ENCODE measurements at places on chromosomes 11 and 22.
A peak's percentile ranks its signal among the peaks of the same experiment; 100 is the strongest.

- H3K36me3 ChIP-seq = no peaks in the 10 kb centered on the region
- no peak overlapping the region for H3K4me3 ChIP-seq
Observed at GRCh38 chr22:37525746-37526350, 6.6 kb upstream of the CARD10 start.

DNA sequence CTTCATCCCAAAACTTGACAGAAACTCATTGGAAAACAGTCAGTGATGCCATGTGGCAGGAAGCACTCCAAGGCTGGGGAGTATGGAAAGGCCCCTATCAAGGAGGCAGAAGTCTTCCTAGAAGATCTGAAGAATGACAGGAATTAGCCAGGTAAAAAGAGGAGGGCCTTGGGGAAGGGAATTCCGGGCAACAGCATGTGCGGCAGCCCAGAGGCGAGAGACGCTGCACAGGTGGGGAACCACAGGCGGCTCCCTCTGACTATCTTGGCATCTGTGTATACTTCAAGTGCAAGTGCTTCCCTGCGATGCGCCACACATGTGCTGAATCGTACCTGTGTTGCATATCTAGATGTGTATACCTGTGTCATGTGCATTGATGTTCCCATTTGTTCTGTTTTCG lies 12.7 kb downstream of the PDE2A start:
- no peak overlapping the region for H3K27ac ChIP-seq
- no peaks in the 10 kb centered on the region for H3K4me1 ChIP-seq
- DNase-seq = no peak
- no peaks in the 10 kb centered on the region for H3K27me3 ChIP-seq

- H3K27ac ChIP-seq = no peak overlapping the region
- no peaks in the 10 kb centered on the region for H3K36me3 ChIP-seq
- no peak overlapping the region for H3K4me3 ChIP-seq
- H3K4me1 ChIP-seq = no peaks in the 10 kb centered on the region
- H3K27me3 ChIP-seq = no peaks in the 10 kb centered on the region
Observed at GRCh38 chr11:31069447-31070205, 299.9 kb downstream of the DCDC1 start.

- H3K4me1 ChIP-seq = peaks cover 4% of the 10 kb centered on the region
- no peak overlapping the region for H3K4me3 ChIP-seq
- H3K27me3 ChIP-seq = no peaks in the 10 kb centered on the region
- no peak overlapping the region for H3K27ac ChIP-seq
- DNase-seq = no peak
Observed at GRCh38 chr11:76617553-76618265, 52.8 kb downstream of the LRRC32 start.

GRCh38 chr11:81907996-81908395 lies 825.7 kb downstream of the FAM181B start:
- no peak for DNase-seq
- no peak overlapping the region for H3K4me3 ChIP-seq
- no peak overlapping the region for H3K27ac ChIP-seq
- no peaks in the 10 kb centered on the region for H3K36me3 ChIP-seq

GRCh38 chr11:1050581-1051355 lies 14.2 kb upstream of the MUC6 start:
- no peak overlapping the region for H3K4me3 ChIP-seq
- H3K36me3 ChIP-seq = no peaks in the 10 kb centered on the region
- H3K4me1 ChIP-seq = no peaks in the 10 kb centered on the region

DNA sequence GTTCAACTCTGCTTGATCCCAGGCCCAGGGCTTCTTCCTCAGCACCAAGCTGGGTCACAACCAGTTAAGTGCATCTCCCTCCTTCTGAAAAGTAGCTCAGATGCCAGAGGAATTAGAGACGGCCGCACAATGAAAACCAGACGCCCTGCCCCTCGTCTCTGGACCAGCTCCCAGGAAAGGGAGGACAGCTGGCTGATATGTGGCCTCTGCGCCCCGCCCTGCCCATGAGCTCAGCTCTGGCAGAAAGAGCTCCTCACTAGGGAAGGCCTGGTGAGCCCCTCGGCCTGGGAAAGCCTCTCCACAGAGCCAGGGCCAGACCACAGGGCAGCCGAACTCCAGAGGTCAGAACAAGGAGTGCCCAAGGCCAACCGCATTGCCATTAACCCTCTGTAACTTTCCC lies 18.1 kb upstream of the SCGB1A1 start:
- H3K27ac ChIP-seq = no peak overlapping the region
- no peaks in the 10 kb centered on the region for H3K36me3 ChIP-seq
- no peak overlapping the region for H3K4me3 ChIP-seq

- no peak overlapping the region for H3K27ac ChIP-seq
- H3K4me1 ChIP-seq = no peaks in the 10 kb centered on the region
- DNase-seq = no peak
- no peaks in the 10 kb centered on the region for H3K36me3 ChIP-seq
Observed at GRCh38 chr22:26852176-26852575, 194.8 kb downstream of the MIAT start.

GRCh38 chr22:33917744-33918406 lies 2.4 kb downstream of the LARGE1 start:
- peaks cover 12% of the 10 kb centered on the region for H3K4me1 ChIP-seq
- no peaks in the 10 kb centered on the region for H3K36me3 ChIP-seq
- no peak overlapping the region for H3K27ac ChIP-seq
- H3K4me3 ChIP-seq = no peak overlapping the region
- H3K27me3 ChIP-seq = peaks cover 50% of the 10 kb centered on the region

GRCh38 chr11:69928121-69928520 lies 108.9 kb upstream of the FGF3 start:
- H3K27ac ChIP-seq = no peak overlapping the region
- peaks cover 18% of the 10 kb centered on the region for H3K27me3 ChIP-seq
- peaks cover 13% of the 10 kb centered on the region for H3K4me1 ChIP-seq
- no peaks in the 10 kb centered on the region for H3K36me3 ChIP-seq
- no peak for DNase-seq

- peak overlapping the region; percentile 97 for H3K4me3 ChIP-seq
- no peaks in the 10 kb centered on the region for H3K27me3 ChIP-seq
- DNase-seq = peak; percentile 56
- H3K36me3 ChIP-seq = peaks cover 43% of the 10 kb centered on the region
- H3K4me1 ChIP-seq = peaks cover 57% of the 10 kb centered on the region
Observed at GRCh38 chr11:6604081-6604626, 580 bp downstream of the ILK start.

DNA sequence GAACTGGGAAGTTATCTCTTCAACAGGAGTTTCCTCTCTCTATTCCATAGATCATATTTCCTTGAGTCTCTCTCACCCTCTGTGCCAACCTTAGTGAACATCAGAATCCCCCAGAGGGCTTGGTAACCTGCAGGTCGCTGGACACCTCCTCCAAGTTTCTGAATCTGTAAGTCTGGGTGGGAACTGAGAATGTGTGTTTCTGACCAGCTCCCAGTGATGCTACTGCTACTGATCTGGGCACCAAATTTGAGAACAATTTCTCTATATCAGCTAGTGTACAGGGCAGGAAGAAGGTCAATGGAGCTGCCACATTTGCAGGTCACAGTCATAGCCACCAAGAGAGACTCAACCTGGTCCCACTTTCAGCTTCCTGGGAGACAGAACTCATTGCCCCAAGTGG lies 62.9 kb downstream of the RCN1 start:
- H3K4me1 ChIP-seq = no peaks in the 10 kb centered on the region
- no peak overlapping the region for H3K4me3 ChIP-seq
- no peaks in the 10 kb centered on the region for H3K36me3 ChIP-seq

GRCh38 chr22:49574881-49575702 lies 252.6 kb downstream of the BRD1 start:
- no peak overlapping the region for H3K27ac ChIP-seq
- no peak for DNase-seq
- no peak overlapping the region for H3K4me3 ChIP-seq
- no peaks in the 10 kb centered on the region for H3K4me1 ChIP-seq
- peaks cover 6% of the 10 kb centered on the region for H3K36me3 ChIP-seq
- no peaks in the 10 kb centered on the region for H3K27me3 ChIP-seq

GRCh38 chr11:15053191-15053685 lies 20.2 kb upstream of the CALCB start:
- DNase-seq = no peak
- H3K4me3 ChIP-seq = no peak overlapping the region
- H3K27me3 ChIP-seq = no peaks in the 10 kb centered on the region
- no peaks in the 10 kb centered on the region for H3K4me1 ChIP-seq
- no peaks in the 10 kb centered on the region for H3K36me3 ChIP-seq

- H3K36me3 ChIP-seq = no peaks in the 10 kb centered on the region
- H3K4me3 ChIP-seq = no peak overlapping the region
- H3K27ac ChIP-seq = no peak overlapping the region
- DNase-seq = peak; percentile 93
- peaks cover 13% of the 10 kb centered on the region for H3K4me1 ChIP-seq
Observed at GRCh38 chr11:14270690-14271542, 88.1 kb downstream of the RRAS2 start.

- H3K27ac ChIP-seq = no peak overlapping the region
- H3K36me3 ChIP-seq = no peaks in the 10 kb centered on the region
- peak; percentile 70 for DNase-seq
- no peak overlapping the region for H3K4me3 ChIP-seq
Observed at GRCh38 chr11:6757373-6757967, 14.3 kb downstream of the OR2AG2 start.

DNA sequence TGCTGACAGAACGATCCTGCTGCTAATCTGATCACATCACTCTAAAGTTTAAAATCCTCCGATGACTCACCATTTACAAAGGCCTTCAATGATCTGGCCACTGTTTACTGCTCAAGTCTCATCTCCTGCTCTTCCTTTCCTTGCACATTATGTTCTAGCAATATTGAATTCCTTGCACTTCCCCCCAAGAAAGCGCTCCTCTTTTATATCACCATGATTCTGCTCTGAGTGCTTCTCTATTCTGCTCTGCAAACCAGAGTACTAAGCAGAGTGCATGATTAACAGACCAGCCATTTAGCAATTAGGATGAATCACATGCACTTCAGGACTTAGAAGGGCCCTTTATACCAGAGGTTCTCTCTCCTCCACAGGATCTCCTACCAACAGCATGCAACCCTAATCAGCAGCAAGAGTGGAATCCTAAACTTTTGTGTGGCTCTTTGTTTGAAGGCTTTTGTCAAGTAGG lies 1122.8 kb upstream of the CCDC90B start:
- DNase-seq = no peak
- H3K4me3 ChIP-seq = no peak overlapping the region
- H3K27ac ChIP-seq = no peak overlapping the region

DNA sequence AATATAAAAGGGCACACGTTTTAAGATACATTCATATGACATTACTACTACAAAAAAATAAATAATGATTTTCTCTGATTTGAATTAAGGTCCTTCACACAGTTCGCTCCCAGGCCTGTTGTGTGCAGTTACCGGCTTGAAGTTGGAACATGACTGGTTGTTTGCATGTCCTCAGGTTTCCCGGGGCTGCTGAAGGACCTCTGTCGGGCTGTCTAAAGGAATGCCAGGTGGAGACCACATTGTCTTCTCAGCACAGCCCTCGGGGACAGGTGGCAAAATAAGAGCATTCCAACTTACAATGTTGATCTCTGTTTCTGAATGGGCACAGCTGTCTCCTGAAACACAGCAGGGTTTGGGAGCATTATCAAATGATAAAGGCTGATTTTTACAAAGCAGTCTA lies 14.9 kb downstream of the VSIG10L2 start:
- no peak overlapping the region for H3K4me3 ChIP-seq
- DNase-seq = no peak
- no peak overlapping the region for H3K27ac ChIP-seq

DNA sequence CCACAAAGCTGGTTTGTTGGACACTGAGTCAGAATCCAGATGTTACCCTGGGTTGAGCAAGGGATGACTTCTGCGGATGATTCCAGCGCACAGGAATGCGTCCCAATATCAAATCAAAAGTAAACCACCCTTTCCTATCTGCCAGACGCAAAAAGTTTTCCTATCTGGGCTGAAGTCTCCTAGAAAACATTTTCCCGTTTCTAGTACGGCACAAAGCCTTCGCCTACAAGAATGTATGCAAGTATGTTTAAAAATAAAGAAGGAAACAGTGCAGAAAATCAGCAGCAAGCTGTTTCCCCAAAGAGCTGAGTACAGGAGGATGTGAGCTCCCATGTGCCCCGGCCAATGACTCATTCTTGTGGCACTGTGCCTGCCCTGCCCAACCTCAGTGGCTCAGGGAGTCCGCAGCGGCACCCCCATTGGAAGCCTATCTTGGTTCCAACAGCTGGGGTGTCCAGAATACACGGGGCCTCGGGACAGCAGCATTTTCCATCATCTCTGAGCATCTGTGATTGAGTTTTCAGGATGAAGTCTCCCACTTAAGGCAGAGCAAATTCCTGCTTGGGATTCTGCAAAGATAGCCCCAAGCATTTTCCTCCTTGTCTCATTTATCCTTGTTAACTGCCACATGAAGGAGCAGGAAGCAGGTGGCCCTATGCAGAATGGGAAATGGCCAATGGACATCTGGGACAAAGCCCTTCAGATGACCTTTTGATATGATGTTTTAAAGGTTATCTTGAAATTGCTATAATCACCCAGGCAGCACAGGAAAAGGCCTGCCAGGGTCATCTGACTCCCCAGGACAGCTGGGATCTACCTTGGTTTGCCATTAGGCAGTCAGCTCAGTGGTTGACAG lies 17.5 kb downstream of the KCNJ5 start:
- H3K4me3 ChIP-seq = peak overlapping the region; percentile 44
- no peak overlapping the region for H3K27ac ChIP-seq
- peak; percentile 93 for DNase-seq
- H3K36me3 ChIP-seq = no peaks in the 10 kb centered on the region
- peaks cover 57% of the 10 kb centered on the region for H3K4me1 ChIP-seq
- no peaks in the 10 kb centered on the region for H3K27me3 ChIP-seq

- peaks cover 20% of the 10 kb centered on the region for H3K4me1 ChIP-seq
- DNase-seq = no peak
- no peaks in the 10 kb centered on the region for H3K36me3 ChIP-seq
- no peak overlapping the region for H3K27ac ChIP-seq
- H3K4me3 ChIP-seq = no peak overlapping the region
Observed at GRCh38 chr22:39094717-39095389, 2.2 kb upstream of the APOBEC3H start.

DNA sequence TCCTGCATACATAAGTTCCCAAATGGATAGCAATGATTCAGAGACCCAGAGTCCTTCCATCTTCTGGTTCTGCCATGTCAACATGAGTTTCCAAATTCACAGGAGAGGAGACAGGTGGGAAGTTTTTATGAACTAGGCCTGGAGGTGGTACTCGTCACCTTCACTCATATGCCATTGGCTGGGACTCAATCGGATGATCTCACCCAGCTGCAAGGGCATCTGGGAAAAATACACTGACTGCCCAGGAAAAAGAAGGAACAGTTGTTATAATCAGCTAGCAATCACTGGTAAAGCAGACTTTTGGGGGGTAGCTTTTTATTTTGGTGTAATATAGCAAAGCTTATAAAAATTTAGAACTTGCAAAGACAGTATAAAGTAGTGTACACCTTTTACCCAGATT lies 83.9 kb downstream of the OTOG start:
- H3K27ac ChIP-seq = no peak overlapping the region
- no peak overlapping the region for H3K4me3 ChIP-seq
- peaks cover 12% of the 10 kb centered on the region for H3K27me3 ChIP-seq
- H3K4me1 ChIP-seq = no peaks in the 10 kb centered on the region
- no peak for DNase-seq
- H3K36me3 ChIP-seq = no peaks in the 10 kb centered on the region

GRCh38 chr11:111846063-111846462 lies 25.3 kb downstream of the ALG9 start:
- no peaks in the 10 kb centered on the region for H3K27me3 ChIP-seq
- H3K4me3 ChIP-seq = no peak overlapping the region
- no peaks in the 10 kb centered on the region for H3K4me1 ChIP-seq
- H3K27ac ChIP-seq = peak overlapping the region; percentile 11

- H3K27me3 ChIP-seq = no peaks in the 10 kb centered on the region
- no peaks in the 10 kb centered on the region for H3K36me3 ChIP-seq
- no peak for DNase-seq
- no peaks in the 10 kb centered on the region for H3K4me1 ChIP-seq
- H3K27ac ChIP-seq = no peak overlapping the region
- H3K4me3 ChIP-seq = no peak overlapping the region
Observed at GRCh38 chr11:128857341-128857740, 9.8 kb downstream of the KCNJ1 start.
